Fibroblast of skin of right quadriceps (primary cell): ENCODE measurements at places on chromosomes 13 and 19.
A peak's percentile ranks its signal among the peaks of the same experiment; 100 is the strongest.

GRCh38 chr13:64158908-64159307, 2743.3 kb upstream of the PCDH20 start:
- peak; percentile 50 for DNase-seq

DNA sequence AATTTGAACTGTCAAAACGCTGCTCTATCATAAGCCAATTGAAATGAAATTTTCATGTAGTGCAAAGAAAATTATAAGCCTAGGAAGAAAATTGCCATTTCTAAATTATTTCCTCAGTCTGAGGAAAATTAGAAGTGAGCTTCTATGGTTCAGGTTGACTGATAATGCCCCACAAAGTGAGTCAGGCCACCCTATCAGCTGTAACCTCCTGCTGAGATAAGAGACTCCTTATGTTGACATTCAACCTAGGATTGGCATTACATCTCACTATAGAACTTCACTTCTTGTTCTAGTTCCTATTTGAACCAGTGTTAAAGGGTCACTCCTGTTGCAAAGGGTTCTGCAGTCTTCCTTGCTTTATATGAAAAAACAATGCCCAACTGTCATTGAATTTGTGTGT, 32.6 kb upstream of the RFC3 start:
- DNase-seq: no peak

DNA sequence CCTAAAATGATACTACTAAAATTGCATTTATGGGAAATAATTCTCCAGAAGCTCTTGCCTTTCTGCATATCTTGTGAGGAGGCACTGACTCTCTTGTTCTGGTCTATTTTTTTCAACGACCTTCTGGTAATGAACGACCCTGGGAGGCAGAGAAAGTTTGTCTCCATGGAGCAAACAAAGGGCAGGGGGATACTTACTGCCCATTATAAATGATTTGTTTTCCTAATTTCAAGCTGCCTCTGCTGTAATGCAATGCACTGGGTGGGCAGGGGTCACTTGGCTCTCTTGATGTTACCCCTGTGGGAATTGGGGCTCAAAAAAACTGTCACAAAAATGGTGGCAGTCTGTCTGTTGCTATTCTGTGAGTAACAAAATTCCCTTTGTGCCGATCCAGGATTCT, 643.2 kb downstream of the LIG4 start:
- no peak for DNase-seq

DNA sequence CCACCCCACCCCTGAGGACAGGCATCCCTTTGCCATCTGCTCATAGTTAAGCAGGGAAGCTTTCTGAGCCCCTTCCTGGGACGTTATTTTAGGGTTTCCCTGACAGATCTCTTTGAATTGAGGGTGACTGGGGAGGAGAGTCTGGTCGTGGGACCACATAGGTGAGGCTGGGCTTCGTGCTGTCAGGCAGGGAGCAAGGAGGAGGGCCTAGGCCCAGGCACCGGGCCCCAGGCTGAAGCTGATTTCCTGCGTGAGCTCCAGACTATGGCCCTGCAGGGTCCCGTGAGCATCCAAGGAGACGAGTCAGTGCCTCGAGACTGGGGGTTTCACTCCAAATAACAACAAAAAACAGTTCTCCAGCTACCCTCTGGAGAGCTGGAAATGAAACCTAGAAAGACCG, 60.4 kb downstream of the MYO9B start:
- DNase-seq: peak; percentile 10

GRCh38 chr13:40194224-40194806, 472.1 kb downstream of the FOXO1 start:
- DNase-seq: no peak

- DNase-seq: no peak
These were observed 223.9 kb downstream of the LHFPL6 start for GRCh38 chr13:39379118-39379517.

DNA sequence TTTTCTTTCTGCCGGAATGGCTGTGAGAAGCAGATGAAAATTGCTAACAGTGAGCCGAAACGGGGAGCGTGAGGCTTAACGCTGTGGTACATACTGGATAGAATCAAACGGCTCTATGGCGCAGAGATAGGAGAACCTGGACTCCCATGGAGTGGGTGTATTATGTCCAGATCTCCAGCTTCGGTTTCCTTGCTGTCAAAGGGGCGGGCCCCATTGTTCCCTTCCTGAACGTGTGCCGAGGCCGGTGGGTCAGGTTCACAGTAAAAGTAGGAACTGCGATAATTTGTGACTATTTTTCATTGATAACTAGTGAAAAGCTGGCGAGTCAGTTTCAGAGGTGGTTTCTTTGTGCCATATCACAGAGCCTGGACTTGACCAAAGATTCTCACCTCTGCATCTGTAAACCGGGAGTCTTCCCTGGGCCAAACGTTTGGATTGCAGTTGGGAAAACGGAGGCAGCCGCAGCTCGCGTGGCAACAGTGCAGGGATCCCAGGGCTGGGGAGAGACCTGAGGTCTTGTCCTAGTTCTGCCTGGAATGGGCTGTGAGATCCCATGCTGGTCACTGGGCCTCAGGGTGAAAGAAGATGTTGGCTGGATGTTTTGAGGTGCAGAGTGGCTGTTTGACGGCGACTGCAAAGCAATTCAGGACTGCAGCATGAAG, 752 bp downstream of the RPL18A start:
- DNase-seq: no peak

GRCh38 chr13:31956980-31957644, 74.5 kb upstream of the FRY start:
- no peak for DNase-seq

DNA sequence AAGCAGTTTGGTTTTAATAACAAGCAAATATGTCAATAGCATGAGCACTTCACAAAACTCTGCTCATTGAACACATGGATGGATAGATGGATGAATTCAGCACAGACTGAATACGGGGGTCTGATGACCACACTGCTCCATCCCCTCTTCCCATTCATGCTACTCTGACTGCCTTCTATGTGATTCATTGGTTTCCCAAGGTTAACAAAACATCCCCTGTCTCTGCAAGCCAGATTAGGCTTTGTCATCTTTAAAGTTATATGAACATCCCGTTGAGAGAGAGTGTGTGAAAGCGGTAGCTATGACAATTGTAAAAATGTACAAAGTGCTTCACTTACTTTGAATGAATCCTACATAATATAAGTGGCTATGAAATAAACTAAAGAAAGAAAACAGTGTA, 252.5 kb downstream of the OXGR1 start:
- no peak for DNase-seq
